ENCODE measurements at places on chromosomes 1 and 21.

GRCh38 chr1:29157269-29157601, 24.5 kb downstream of the SRSF4 start:
- no peak for DNase-seq

DNA sequence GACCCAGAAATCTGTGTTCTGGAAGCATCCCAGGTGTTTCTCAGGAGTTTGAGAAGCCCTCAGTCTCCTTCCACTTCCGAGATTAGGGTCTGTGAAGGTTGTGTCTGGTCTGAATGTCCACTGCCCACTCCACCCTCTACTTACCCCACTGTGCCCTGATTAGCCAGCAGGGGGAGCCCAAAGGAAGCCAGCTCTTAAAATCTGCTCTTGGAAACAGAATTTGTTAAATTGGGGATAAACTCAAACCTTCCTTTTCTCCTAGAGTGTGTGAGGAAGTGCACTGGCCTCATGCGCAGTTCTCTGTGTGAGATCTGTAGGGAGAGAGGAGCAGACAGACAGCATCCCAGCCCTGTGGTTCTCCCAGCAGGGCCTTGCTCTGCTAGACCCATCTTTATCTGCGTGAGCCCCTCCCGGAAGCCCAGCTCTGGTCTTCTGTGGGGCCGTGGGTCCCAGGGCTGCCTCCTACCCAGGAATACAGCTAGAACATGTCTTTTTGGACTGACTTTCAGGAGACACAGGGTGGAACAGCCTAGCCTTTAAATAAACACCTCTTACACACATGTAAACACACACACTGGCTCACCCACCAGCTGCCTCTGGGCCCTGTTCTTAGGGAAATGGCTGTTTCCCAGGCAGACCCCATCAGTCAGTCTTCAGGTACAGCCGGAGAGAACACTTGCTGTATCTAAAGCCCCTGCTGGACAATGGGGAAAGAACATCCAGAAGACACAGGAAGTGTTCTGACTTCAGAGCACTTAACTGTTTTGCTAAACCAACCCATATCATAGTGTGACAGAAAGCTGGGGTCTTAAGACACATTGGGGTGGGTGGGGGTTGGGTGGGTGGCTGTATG, 52.2 kb downstream of the SMYD2 start:
- peak; percentile 79 for DNase-seq

DNA sequence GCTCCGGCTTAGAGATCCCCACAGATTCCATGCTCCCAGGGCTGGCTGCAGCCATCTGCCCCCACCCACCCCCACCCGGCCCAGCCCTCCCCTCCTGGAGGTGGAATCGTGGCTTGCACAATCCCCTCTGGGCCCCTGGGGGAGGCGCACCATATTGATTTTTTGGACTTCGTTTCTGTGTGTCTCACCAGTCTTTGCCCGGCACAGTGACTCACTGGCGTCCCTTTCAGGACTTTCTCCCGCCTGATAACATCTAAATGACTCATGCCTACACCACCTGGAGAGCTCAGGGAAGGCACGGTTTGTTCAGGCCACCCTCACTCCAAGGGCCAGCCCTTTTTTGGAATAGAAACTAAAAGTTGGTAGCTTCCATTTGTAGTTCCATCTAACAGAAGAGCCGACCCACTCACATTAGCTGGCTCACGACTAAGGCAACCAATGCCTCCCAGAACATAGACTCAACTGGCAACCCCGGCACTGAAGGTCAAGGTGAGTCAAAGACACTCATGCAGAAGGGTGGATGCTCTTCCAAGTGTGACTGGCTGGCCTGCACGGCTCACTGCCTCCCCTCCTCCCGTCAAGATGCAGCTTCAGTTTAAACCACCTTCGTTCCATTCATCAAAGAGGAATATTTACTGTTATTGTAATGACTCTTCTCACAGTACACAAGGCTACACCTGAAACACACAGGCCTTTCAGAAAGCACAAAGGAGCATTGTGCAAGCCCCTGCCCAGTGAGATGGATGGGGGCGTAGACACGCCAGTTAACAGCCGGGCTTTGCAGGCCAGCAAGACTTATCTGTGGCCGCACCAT, 18.1 kb upstream of the ETS2 start:
- DNase-seq, result peak; percentile 97

DNA sequence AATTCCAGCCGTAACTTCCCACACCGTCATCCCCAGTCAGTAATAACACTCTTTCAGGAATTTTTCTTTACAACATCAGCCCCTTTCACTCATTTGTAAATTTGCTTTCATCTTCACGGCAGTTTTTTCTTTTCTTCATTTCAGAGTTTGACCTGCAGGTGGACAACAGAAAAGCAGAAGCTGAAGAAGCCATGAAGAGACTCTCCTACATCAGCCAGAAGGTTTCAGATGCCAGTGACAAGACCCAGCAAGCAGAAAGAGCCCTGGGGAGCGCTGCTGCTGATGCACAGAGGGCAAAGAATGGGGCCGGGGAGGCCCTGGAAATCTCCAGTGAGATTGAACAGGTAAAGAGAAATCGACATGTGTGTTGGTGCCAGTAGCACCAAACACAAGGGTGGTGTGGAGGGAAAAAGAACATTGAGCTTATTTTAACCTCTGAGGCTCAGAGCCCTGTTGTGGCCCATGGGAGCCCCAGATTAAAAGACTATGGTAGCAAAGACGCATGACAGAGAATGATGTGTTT, 53.2 kb downstream of the LAMC2 start:
- no peak for DNase-seq

GRCh38 chr1:197343663-197344273, 75.7 kb downstream of the CRB1 start:
- no peak for DNase-seq

- no peak for DNase-seq
Measured at GRCh38 chr1:202214089-202214843, 20.7 kb downstream of the LGR6 start.

DNA sequence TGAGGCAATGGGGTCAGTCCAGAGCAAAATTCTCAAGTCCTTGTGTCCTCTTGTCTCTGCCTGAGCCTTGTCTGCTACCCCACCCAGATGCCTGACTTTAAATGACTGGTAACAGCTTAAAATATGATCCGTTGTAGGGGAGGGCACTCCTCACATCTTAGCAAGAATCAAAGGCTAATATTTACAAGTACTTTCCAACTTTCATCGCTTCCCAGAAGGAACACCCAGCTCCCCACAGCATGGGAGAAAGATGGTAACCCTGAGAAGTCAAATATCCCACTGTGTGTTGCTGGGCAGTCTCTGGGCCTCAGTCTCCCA, 5.2 kb downstream of the ECE1 start:
- DNase-seq, result no peak

DNA sequence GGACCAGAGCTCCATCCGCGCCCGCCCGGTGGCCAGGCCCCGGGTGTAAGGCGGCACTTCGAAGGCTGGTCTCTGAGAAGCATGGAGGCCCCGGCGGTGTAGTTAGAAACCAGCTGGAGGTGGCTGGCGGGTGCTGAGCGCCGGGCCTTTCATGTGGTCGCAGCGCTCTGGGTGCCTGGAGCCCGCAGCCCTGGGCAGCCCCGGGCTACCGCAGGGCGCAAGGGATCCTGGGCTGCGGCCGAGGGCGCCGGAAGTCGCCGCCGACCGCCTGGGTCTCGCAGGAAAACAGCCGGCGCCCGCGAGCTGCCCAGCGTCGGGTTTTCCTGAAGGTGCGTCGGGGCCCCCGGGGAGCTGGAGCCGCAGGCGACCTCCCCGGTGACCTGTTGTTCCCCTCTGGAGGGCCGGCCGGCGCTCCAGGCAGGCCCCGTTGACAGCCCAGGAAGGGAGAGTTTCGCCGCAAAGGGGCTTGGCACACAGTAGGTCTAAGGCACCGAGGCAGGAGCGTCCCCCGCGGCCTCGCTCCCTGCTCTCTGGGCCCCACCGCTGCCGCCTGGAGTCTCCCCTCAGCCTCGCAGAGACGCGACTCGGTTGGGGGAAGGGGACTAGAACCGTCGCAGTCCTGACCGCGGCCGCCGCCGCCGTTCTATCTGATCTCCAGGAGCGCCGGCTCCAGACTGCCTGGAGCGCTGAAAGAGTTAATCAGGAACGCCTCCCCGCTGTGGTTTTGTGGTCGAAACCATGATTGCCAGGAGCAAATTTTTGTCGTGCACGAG, 2.7 kb downstream of the GRHL3 start:
- peak; percentile 95 for DNase-seq

DNA sequence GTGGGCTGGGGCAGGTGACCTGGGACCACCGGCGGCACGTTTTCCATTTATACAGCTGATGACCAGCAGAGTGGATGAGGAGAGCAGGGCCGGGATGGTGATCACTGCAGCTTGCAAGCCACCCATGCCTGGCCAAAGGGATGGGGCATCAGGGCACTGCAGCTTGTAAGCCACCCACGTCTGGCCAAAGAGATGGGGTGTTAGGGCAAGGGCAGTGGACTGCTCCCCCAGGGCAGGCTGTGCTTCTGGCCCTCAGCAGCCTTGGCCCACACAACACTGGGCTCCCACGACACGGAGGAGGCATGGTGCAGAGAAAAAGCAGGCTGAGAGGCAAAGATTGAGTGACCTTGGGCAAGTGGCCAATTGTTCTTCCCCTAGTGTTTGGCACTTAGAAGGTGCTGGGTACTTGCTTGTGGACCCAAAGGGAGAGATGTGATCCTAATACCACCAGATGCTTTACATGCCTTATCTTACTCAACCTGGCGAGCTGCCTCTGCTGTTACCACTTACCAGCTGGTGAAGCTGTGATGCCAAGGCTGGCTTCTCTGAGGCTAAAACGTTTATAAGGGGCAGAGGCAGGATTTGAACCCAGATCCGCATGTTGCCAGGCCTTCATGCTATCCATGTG, 48.3 kb downstream of the TRIM62 start:
- no peak for DNase-seq

DNA sequence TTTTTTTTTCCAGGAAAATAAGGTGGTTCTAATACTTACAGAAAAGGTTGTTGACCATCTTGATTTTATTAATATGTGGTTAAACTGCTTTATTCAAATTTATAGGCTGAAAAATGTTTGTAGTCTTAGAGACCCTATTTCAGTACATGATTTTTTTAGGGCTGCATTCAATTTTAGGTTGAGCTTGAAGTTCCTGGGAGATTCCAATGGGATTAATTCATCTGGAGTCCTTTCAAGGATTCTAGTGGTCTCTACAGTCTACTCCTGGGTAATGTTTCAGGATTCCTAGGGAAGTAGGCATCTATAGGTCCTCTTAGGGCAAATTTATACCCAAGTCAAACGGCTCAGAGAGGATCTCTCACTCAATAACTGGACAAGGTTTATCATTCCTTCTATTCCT, 126.7 kb downstream of the HMCN1 start:
- DNase-seq, result no peak

- DNase-seq, result no peak
Measured at GRCh38 chr1:30915491-30916230, 7.1 kb upstream of the SDC3 start.

DNA sequence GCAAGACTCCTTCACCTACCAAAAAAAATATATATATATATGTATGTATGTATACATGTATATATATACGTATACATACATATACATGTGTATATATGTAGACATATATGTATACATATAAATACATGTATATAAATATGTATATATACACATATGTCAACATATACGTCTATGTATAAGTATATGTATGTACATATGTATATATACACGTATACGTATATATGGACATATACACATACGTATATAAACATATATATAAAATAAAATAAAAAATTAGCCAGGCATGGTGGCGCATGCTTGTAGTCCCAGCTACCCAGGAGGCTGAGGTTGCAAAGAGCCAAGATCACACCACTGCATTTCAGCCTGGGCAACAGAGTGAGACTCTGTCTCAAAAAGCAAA, 31.6 kb downstream of the BRWD1 start:
- no peak for DNase-seq

- no peak for DNase-seq
Measured at GRCh38 chr1:156468693-156469345, 31.8 kb downstream of the MEF2D start.

DNA sequence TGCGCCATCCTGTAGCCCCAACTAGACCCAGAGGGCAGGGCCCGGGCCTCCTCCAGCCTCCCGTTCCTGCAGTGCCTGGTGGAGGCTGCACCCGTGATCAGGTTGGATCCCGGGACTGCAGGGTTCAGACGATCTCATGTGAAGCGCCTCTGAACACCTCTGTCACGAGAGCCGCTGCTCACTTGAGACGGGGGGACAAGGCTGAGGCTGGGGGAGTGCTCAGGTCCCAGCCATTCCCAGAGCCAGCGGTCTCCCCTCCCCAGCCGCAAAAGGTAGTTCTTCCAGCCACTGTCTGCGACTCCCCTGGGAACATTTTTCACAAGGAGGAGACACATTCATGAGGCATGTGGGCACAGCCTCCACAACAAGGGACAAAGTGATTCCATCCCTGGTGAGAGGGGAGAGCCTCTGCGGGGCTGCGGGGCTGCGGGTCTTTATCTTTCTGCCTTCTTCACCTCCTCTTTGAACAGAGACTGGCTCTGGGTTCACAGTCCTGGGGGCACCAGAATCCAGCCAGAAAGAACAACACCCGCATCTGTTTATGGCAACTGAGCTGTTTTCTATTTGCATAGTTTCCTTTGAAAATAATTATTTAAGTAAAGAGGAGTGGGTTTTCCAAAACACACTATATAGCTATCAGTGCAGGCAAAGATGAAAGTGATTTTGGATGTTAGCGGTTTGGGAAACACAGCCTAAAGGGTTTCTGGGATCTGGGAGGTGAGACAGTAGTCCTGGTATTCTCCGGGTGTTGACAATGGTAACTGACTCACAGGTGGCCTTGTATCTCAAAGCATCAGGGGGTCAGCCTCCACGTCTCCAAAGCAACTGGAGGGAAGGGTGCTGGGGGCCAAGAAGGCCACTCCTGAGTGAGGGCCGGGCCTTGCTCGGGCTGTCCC, 13.0 kb upstream of the LDLRAP1 start:
- no peak for DNase-seq

GRCh38 chr1:35524106-35524505, 33.1 kb downstream of the KIAA0319L start:
- DNase-seq, result no peak

- no peak for DNase-seq
Measured at GRCh38 chr1:218611916-218612585, 266.9 kb downstream of the TGFB2 start.

DNA sequence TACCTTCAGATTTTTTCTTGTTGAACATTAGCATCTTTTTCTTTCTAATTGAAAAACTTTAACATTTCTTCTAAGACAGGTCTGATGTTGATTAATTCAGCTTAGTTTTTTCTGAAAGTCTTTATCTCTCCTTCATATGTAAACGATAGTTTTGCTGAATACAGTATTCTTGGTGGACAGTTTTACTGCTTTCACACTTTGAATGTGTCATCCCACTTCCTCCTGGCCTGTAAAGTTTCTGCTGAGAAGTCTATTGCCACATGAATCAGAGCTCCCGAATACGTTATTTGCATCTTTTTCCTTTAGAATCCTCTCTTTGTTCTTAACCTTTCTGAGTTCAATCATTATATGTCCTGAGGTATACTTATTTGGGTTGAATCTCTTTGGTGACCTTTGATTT, 344.2 kb downstream of the OLFM3 start:
- DNase-seq, result no peak

DNA sequence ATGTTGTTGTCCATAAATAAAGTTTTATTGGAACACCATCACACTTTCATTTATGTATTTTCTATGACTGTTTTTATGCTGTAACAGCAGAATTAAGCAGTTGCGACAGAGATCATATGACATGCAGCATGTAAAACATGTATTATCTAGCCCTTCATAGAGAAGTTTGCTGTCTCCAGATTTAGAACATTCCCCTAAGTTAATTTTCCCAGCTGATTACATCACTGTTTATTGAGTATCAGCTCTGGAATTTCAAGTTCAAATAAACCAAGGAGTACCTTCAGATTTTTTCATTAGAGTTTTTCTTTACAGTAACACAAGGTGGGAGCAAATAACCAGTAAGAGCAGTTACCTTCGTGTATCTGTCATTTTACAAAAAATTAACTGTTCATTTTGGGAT, 792.8 kb downstream of the USP25 start:
- DNase-seq, result peak; percentile 1
